ENCODE measurements at places on chromosomes 4 and X. TPM values are rescaled to one million over a fixed set of nuclear protein-coding genes. Genes with fewer than 3 reads are reported as not detected.

- no peaks in the 10 kb centered on the region for H3K4me1 ChIP-seq
- H3K36me3 ChIP-seq: peaks cover 19% of the 10 kb centered on the region
- no peak for DNase-seq
Observed at GRCh38 chrX:123610915-123611314, 121.9 kb downstream of the THOC2 start.

- no peak for DNase-seq
- no peak overlapping the region for H3K27ac ChIP-seq
- no peak overlapping the region for H3K4me3 ChIP-seq
- H3K27me3 ChIP-seq: no peaks in the 10 kb centered on the region
Observed at GRCh38 chr4:165151734-165152133, 39.1 kb upstream of the TMEM192 start.

GRCh38 chr4:2047031-2047660 is 12.0 kb upstream of the NAT8L start:
- no peak overlapping the region for H3K27ac ChIP-seq
- H3K4me1 ChIP-seq: peaks cover 1% of the 10 kb centered on the region
- no peak for DNase-seq
- H3K36me3 ChIP-seq: no peaks in the 10 kb centered on the region

GRCh38 chr4:181601103-181601502 is 642.1 kb upstream of the TENM3 start:
- no peaks in the 10 kb centered on the region for H3K36me3 ChIP-seq
- H3K27ac ChIP-seq: no peak overlapping the region
- H3K27me3 ChIP-seq: no peaks in the 10 kb centered on the region
- no peak overlapping the region for H3K4me3 ChIP-seq

CLDN24 gene
- not detected for total RNA-seq

MAGEC3 gene
- total RNA-seq: not detected

NHS gene
- 1.2 TPM for total RNA-seq

Data from activated naive CD8-positive, alpha-beta T cell treated with anti-CD3 and anti-CD28 coated beads, Interleukin-2, amount 10 ng/mL, durations not matched to agents 7 days and 5 days (primary cell).